ENCODE measurements at places on chromosomes 3 and 15. TPM values are rescaled to one million over a fixed set of nuclear protein-coding genes. Genes with fewer than 3 reads are reported as not detected.

DNA sequence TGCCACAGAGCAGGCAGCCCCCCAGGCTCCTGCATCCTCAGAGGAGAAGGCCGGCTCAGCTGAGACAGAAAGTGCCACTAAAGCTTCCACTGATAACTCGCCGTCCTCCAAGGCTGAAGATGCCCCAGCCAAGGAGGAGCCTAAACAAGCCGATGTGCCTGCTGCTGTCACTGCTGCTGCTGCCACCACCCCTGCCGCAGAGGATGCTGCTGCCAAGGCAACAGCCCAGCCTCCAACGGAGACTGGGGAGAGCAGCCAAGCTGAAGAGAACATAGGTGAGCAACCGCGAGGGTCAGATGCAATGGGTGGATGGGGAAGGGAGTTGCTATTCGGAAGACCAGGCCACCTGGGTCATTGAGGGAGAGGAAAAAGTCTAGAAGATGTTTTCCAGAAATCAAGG lies 53.0 kb downstream of the GAP43 start:
- DNase-seq: no peak

GRCh38 chr3:126607214-126607908 lies 47.6 kb downstream of the TXNRD3 start:
- DNase-seq: no peak

DNA sequence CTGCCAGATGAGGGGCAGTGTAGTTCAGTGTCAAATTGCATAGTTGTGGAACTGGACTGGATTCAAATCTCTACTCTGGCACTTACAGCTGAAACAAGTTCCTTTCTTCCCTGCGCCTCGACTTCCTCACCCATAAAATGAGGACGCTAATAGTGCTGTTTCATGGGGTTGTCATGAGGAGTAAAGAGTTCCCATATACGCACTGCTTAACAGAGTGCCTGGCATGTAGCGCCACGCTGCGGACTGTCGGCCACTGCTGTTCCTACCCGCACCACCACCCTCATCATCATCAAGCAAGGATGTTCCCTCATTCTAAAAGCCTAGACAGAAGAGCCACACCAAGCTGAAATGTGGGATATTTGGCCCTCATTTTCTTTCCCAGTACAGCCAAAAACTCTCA lies 91.9 kb downstream of the CHDH start:
- no peak for DNase-seq

The EBLN2 gene
- 1.4 TPM for total RNA-seq

The RNU5B-1 gene
- not detected for total RNA-seq

Measured in stomach (tissue), 19 donors.